Thyroid gland (tissue), 4 donors: ENCODE measurements at places on chromosomes 1 and 21.

GRCh38 chr1:9861360-9861759, 37.6 kb upstream of the CLSTN1 start:
- DNase-seq: no peak

GRCh38 chr21:37164742-37165141, 91.7 kb downstream of the TTC3 start:
- no peak for DNase-seq

DNA sequence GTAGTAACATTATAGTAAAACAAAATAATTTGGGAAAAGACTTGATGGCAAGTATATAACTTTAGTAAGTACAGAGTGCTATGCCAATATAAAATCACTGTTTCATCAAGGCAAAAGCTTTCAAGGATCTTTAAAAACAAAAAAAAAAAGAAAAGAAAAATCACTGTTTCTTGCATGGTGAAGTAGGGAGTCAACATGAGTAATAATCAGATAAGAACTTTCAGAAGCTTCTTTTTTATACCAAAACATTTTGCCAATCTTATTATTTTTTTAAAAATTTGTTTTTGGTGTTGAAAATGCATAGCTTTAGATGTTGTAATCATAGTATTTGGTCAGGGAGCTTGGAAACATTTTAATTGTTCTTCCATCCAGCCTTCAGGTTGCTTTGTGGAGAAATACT, 37.2 kb downstream of the CAMSAP2 start:
- DNase-seq: no peak

DNA sequence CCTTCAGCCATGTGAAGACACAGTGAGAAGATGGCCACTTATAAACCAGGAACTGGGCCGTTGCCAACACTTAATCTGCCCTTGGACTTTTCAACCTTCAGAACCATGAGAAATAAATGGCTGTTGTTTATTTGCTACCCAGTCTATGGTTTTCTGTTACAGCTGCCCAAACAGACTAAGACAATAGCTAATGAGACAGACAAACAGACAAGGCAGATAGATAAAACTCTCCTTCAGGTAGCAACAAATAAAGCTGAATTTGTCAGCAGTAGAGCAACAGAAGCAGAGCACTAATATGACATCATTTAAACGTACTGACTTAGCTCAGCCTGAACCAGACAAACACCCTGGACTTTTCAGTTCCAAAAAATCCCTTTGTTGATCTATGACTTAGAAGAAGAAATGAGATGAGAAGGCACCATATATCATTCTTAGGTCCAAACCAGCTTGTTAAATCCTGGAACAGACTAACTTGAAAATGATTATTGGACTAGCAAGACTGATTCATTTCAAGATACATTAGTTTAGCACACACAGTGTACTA, 27.0 kb downstream of the ZZZ3 start:
- peak; percentile 10 for DNase-seq

- DNase-seq: no peak
These were observed 45.9 kb downstream of the OLIG1 start for GRCh38 chr21:33115631-33116510.

GRCh38 chr1:55426619-55427018, 211.5 kb upstream of the USP24 start:
- no peak for DNase-seq

DNA sequence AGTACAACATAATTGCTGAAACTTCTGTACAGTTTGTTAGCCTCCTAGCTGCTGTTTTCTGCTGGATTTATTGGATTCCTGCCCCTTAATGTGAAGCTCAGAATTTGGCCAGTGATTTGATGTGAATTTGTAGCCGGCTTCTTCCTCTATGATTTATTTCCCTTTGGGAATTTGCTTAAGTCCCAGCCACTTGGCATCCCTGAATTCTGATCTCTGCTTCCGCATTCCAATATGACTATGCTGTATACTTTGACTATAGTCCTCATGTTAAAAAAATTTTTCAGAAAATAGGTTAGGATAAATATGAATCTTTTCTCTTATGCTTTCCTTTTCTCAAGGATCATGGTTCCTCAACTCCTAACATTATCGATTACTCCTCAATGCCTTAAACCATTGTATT, 12.4 kb upstream of the LRIF1 start:
- no peak for DNase-seq

GRCh38 chr1:175173531-175173930, 19.0 kb downstream of the KIAA0040 start:
- no peak for DNase-seq

DNA sequence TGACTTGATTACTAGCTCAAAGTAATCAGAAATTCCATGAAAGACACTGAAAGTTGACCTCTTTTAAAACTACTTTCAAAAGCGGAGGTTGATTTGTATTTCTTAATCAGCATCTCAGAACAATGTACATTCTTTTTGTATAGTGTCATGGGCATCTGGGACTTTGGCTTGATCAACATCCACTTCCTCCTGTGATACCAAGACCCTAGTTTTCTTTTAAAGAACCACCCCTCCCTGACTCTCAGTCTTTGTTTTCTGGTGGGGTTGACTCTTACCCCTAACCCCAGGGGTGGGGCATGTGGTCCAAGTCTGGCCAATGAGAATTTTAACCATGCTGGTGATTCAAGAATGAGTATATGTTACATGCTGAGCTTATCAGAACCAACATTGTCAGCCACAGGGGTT, 21.7 kb upstream of the IRF2BP2 start:
- DNase-seq: no peak

DNA sequence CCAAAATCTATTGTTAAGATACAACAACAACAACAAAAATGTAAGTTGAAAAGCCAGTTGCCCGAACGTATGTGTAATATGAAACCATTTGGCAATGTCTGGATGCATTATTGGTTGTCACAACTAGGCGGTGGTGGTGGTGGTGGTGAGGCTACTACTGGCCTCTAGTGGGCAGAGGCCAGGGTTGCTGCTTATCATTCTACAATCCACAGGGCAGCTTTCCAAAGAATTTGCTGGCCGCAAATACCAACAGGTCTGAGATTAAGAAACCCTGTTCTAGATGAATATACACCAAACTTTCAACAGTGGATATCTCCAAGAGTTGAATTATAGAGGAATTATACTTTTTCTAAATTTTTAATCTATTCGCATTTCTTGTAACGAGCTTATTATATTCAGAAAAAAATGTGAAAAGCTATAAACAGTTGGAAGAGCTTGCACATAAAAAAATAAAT, 26.8 kb upstream of the ZNF697 start:
- DNase-seq: peak; percentile 14

- DNase-seq: no peak
These were observed 51.9 kb downstream of the DIPK1A start for GRCh38 chr1:92909321-92909720.

DNA sequence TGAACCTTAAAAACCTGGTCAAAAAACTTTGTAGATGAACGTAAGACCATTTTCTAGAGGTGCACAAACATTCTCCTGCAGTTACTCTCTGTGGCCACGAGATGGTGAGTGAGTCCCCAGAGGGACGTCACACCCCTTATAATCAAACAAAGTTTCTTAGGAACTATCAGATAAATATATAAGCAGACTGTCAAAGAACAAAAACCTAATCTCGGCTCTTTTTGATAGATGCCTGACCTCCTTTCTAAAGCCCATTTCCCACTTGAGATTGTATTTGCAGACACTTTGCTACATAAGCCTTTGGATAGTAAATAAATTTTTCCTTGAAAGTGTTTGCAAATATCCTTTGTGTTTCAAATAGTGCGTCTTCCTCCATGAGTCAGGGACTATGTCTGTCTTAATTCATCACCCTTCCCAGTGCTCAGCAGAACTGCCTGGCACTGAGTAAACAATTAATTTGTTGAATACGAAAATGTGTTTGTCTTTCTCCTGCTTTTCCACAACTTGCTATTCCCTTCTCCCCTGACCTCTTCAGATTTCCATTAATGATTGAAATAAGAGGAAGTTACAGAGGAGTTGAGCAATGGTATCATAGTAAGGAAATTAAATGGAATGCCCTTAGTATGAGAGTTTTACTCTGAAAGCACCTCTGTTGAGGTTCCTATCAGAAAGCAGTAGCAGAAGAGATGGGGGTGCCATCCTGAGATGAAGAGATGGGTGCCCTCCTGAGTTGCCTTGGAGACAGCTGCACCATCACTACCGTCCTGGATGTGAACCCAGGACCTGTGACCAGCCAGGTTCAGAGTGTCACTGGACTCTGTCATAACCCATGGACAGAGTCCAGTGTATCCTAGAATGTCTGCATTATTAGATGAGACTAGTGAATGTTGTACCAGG, 57.8 kb upstream of the RAVER2 start:
- DNase-seq: peak; percentile 26

GRCh38 chr1:173946380-173946921, 29.3 kb upstream of the SERPINC1 start:
- DNase-seq: no peak

- peak; percentile 78 for DNase-seq
These were observed 76.1 kb downstream of the PGM1 start for GRCh38 chr1:63669151-63669961.

DNA sequence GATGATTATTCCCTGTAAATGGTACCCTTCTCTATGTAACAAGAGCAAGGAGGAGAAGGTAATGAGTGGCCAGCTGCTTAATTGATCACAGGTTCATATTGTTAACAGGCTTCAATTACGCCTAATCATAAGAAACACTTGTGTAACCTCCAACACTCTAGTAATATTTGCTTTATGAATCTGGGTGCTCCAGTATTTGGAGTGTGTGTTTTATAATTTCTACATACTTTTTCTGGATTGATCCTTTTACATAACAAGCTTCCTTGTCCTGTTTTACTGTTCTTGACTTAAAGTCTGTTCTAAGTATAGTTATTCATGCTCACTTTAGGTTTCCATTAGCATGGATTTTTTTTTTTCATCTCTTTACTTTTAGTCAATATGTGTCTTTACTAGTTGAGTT, 984.2 kb downstream of the AMY1C start:
- no peak for DNase-seq

DNA sequence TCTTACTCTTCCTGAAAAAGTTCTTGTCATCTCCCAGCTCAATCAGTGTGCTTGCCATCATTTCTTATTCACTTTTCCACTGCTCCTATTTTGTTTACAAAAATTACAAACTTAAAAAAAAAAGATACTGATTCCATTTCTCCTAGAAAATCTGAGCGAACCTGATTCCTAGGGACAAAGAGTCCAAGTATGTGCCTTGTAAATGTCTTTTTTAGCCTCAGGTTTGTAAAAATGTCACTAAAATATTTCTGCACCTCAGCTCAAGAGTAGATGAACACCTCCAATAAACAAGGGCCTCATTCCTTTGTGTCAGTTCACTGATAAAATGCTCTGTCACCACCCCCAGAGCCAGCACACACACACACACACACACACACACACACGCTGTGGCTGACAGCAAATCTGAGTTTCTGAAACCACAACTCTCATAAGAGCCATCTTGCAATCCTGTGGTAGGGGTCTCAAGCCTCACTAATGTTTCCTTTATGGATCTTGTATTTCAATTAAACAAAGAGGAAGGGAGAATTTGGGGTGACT, 299.2 kb downstream of the PBX1 start:
- DNase-seq: no peak

DNA sequence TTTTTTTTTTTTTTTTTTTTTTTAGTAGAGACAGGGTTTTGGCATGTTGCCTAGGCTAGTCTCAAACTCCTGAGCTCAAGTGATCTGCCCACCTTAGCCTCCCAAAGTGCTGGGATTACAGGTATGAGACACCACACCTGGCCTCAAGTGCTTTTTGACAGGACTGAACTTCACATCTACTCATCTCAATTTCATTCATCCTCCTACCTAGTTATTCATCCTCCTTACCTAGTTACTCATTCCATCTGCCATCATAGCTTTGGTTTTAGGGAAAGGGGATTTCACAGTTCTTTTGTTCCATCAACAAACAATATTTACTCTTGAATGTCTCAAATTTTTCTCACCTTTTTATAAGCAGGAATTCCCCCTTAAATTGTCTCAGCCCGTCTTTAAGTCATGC, 38.6 kb upstream of the RALGPS2 start:
- DNase-seq: no peak
